Substantia nigra (tissue), 51 donors: ENCODE measurements at places on chromosomes 12 and 14.

DNA sequence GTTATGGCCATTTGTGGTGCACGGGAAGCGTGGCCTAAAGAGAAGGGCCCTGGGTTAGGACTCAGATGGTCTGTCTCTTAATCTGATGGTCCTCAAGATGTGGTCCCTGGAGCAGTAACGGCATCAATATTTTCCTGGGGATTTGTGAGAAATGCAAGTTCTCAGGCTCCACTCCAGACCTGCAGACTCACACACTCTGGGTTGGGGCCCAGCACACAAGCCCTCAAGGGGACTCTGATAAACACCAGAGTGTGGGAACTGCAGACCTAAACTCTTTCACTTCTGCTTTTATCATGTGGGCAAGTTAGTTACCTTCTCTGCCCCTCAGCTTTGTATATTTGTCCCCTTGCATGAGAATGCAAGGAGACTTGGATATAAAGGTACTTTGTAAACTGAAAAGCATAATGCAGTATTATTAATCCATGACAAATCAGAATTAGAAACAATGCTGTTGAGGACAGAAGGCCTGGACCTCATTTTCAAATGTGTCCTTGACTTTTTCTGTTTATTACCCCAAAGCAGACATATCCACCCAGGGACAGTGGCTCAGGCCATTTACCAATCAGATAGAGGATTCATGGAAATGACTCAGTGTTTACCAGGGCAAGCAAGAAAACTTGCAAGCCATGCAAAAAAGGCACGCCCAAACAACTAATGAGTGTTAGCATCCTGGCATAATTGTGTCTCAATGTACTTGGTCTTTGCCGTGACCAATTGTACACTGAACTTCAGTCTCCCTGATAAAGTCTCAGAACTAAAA is 157.0 kb downstream of the ASCL1 start:
- no peak for DNase-seq

DNA sequence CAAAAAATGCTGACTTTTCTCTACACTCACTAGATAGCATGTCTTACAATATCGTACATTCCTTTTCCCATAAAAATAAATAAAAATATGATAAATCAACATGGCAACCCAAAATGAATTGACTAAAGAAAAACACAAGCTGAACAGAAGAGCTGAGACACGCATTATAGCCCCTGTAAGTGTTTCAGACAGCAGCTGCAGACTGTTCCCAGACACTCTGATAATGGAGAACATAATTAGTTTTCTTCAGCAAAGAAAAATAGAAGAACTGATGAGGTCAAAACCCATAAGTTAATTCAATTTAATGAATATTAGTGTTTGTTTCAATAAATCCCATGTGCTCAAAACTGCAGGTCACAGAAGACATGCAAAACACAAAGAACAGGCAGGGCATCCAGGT is 23.8 kb downstream of the ST8SIA1 start:
- DNase-seq, result no peak

DNA sequence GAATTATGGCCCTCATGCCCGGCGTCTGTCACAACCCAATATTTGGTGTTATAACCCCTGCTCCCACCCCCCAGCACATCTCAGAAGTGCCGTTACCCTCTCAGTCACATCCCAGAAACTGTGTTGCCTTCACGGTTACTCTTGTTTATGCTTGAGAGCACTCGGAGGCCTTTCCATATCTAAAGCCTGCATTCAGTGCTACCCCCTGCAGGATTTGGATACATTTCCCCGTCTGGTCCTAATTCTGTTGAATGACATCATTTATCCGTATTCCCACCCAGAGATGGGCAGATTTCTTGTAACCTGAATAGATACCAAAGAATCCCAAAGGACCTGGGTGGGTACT is 19.1 kb upstream of the FOS start:
- no peak for DNase-seq

GRCh38 chr14:35987731-35988130 is 161.6 kb downstream of the BRMS1L start:
- DNase-seq, result no peak

- DNase-seq, result no peak
These were observed 89.0 kb upstream of the DIO2 start for GRCh38 chr14:80300351-80300750.

DNA sequence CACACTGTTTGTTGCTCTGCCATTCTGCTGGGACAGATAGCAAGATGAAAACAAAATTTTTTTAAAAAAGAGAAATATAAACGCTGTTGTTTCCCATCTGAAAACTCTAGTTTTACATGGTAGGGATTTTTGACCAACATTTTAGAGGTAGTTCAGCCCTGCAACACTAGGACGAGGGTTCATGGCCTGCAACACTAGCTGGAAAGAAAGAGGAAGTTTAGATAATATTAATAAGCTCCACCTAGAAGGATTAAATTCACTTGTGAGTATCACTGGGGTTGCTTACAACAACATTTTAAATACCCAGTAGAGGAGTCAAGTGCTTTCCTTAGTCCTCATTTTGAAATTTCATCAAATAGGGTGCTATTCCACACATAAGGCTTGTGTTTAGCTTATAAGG is 68.2 kb downstream of the SRGAP1 start:
- no peak for DNase-seq

DNA sequence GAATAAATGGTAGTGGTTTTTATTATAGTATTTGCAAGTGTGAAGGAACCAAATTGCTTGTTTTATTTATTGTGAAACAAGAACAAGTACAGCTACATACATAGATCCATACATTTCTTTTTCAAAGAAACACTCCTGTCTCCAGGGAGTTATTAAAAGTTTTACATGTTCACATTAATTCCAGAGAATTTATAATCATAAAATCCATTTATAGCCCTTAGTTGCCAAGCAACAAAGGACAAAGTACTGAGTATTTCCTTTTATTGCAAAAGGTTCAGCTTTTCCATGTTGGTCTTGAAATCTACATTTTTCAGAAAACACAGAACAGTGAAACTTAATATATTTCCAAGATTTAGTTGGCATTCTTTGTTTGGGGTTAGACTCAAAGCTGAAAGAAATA is 9.5 kb downstream of the MYRFL start:
- DNase-seq, result no peak

GRCh38 chr12:65125247-65125646 is 4.1 kb upstream of the WIF1 start:
- no peak for DNase-seq

GRCh38 chr12:123106640-123107359 is 44.1 kb downstream of the PITPNM2 start:
- no peak for DNase-seq

- no peak for DNase-seq
These were observed 1214.9 kb downstream of the GALC start for GRCh38 chr14:86777963-86778602.

GRCh38 chr14:77562681-77563080 is 53.8 kb downstream of the SPTLC2 start:
- DNase-seq, result no peak

DNA sequence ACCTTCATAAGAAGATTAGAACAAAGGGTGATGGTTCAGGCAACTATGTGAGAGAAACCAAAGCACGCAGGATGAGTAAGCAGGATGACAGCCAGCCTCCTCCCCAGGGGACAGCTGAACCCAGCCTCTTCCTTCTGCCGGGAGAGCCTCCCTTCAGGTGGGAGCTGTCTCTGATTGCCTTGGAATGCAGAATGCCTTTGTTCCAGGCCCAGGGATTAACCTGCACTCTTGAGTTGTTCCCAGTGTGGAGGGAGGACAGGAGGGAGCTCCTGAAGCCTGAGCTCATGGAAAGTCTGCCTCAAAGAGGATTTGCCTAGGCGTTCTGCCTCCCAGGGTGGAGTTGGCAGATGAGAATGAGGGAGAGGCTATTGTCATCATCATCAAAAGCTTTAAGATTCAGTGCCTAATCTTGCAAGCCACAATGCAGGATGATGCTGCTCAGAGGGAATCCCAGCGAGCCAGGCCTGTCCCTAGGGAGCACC is 3.6 kb upstream of the KRT6A start:
- no peak for DNase-seq

GRCh38 chr12:102990419-102990818 is 32.9 kb downstream of the ASCL1 start:
- no peak for DNase-seq

- DNase-seq, result no peak
These were observed 13.5 kb downstream of the DHRS7 start for GRCh38 chr14:60151715-60152114.

DNA sequence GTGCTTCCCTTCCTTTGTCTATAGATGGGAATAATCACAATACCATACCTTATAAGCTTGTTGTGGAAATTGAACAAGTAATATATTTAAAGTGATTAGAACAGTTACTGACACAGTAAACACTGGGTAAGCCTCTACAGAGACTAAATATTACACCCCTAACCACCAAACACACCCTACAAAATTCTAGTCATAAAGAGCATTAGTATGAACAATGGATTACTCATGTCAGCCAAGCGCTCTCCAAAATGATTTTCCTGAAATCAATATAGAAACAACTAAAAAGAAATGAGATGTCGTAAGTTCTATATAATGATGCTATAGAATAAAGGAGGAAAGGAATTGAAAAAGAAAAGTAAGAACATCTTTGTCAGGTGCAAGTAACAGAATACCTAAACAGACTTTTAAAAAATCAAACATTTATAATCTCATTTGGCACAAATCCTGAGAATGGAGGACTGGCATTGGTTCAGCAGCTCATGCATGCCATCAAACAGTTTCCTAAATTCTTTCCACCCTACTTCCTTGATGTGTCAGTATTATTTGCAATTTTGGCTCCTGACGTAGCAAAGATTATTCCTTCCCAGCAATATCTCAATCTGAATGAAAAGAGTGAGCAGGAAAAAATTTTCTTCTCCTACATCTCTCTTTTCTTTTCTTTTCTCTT is 118.0 kb downstream of the SINHCAF start:
- DNase-seq, result no peak

- DNase-seq, result no peak
These were observed 42.3 kb upstream of the MDM1 start for GRCh38 chr12:68374307-68374982.

DNA sequence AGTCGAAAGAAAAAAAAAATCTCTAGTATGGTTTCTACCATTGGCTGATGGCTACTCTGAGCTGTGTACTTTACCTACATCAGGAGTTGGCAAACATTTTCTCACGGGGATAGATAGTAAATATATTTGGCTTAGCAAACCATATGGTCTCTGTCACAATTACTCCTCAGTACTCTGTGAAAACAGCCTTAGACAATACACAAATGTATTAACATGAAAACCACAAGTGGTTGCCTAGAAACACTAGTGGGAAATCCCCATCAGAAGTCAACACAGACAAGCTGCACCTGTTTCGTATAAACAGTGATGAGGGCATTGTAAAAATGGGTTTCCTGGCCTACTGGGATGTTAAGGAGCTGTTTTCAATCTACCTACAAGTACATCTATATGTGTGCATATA is 84.6 kb upstream of the NAV3 start:
- DNase-seq, result no peak

DNA sequence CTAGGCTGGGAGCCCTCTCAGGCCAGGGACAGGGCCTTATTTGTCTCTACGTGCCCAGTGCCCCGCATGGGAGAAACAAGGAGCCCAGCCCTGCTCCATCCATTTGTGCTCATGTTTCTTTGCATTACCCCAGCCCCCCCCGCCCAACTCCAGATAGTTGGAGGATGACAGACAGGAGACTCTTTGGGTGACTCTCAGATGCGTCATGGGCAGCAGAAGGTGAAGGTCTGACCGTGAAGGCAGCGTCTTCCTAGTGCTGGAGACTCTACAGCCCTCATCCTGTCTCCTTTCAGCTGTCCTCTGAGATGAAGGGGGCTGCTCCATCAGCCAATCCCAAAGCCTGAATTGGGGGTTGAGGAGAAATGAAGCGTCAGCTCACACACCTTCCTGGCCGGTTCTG is 283 bp upstream of the PSMB11 start:
- DNase-seq, result no peak

DNA sequence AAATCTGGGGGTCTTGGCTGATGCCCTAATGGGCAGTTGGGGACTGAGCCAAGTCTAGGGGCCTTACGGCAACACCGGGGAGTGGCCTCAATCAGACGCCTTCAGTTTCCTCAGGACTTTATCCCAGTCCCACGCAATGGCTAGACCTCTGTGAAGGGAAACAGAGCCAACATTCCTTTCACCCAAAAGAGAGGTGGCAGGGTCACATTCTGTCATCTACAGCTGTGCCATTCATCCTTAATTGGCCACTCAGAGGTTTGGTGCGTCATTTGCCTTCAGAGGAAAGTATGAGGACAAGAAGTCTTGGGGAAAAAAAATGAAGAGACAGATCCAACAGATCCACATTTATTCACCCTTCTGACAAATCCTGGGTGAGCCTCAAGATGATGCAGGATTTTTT is 166.9 kb upstream of the AVPR1A start:
- no peak for DNase-seq

GRCh38 chr14:61698206-61698980 is 3.1 kb downstream of the HIF1A start:
- no peak for DNase-seq

- DNase-seq, result no peak
These were observed 319.7 kb downstream of the MED13L start for GRCh38 chr12:115957686-115958290.

- no peak for DNase-seq
These were observed 7.5 kb downstream of the VTI1B start for GRCh38 chr14:67666750-67667449.

DNA sequence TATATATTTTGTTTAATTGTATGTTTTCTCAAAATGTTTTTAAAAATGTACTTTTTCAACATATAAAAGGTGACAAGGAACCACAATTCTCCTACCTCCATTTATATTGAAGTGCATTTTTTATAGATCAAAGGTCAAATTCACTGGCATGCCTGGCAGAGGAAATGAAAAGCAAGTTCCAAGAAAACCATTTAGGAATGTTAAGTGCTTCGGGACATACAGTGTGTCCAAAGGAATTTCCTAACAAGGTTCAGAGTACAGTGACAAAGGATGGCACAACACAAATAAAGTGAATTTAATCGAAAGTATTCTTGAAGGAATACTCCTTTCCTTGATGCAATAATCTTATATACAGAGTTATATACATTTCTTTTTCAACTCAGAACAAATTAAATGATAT is 242.3 kb downstream of the CCER1 start:
- no peak for DNase-seq

DNA sequence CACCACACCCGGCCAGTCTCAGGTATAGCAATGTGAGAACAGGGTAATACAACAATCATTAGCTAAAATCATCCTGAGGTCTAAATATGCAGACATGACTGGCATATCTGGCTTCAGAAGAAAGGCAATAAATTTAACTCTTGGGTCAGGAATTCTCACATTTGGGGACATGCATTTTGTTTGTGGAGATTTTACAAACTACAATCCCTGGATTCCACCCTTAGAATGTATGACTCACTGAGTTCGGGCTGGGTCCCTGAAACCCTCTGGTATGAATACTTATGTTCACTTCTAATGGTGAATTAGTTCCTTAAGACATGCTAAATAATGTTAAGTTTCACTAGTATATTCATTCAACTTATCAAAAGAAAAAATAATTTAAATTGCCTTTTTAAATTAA is 98.9 kb upstream of the HMGA2 start:
- no peak for DNase-seq

- no peak for DNase-seq
These were observed 1.2 kb upstream of the CLEC7A start for GRCh38 chr12:10131111-10131690.

DNA sequence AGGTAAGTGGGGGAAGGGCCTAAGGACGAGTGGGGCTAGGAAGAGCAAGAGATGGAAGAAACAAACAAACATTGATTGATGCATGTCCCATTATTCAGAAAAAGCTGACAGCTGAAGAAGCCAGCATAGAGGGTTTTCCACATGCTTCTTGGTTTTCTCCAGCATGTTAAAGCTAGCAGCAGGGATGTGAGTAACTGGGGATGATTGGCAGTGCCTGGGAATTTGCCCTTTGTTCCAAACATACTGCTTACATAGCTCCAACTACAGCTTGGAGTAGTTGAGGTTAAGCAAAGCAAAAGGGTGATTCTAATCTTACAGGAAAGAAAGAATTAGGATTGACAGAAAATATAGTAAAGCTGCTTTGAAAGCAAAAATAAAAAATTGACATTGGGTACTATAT is 68.0 kb upstream of the IFNG-AS1 start:
- DNase-seq, result no peak
